ENCODE measurements at places on chromosomes 1 and 21.

DNA sequence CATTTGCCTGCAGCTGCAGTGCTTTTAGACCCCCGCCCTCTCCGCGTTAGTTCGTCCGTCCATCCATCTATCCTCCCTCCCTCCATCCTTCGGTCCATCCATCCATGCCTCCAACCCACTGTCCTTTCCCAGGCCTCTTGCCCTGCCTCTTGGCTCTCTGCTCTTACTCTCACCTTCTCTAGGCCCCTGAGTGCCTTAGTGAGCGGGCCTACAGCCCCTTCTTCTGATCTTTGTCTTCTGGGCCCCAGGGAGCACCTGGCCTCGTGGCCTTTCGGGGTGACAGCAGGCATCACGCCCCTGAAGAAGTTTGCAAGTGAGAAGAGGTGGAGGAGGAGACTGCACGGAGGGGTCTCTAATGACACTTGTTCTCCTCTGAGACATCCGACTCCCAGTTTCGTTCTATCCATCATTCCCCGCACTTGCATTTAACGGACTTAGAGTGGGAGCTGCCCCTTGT, 842 bp downstream of the ATXN7L2 start:
- DNase-seq = no peak

DNA sequence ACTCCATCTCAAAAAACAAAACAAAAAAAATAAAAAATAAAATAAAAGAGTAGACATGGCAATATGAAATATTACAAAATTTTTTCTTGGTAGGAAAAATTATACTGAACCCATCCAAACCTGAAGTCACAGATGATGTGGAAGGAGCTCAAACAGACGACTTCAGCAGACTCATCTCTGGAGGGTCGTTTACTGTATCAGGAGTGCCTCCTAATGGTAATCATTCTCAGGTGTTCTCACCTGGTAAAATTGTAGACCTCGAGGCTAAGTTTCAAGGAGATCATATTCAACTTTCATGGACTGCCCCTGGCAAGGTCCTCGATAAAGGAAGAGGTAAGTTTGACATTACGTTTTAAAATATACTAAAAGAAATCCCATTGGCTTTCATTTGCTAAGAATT, 54.3 kb upstream of the SH3GLB1 start:
- DNase-seq = no peak

DNA sequence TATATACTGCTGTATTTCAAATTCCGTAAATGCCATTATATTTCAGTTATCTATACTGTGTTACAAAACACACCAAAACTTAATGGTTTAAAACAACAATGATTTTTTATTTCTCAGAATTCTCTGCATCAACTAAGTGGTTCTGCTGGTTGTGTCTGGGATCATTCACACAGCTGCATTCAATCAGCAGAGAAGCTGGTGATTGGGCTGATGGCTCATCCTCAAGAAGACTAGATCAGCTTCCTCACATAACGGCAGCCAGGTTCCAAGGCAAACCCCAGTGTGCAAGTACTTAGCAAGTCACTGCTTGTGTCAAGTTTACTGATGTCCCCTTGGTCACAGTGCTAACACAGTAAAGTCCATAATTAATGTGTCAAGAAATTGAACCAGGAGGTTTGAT, 86.3 kb upstream of the VANGL1 start:
- no peak for DNase-seq

DNA sequence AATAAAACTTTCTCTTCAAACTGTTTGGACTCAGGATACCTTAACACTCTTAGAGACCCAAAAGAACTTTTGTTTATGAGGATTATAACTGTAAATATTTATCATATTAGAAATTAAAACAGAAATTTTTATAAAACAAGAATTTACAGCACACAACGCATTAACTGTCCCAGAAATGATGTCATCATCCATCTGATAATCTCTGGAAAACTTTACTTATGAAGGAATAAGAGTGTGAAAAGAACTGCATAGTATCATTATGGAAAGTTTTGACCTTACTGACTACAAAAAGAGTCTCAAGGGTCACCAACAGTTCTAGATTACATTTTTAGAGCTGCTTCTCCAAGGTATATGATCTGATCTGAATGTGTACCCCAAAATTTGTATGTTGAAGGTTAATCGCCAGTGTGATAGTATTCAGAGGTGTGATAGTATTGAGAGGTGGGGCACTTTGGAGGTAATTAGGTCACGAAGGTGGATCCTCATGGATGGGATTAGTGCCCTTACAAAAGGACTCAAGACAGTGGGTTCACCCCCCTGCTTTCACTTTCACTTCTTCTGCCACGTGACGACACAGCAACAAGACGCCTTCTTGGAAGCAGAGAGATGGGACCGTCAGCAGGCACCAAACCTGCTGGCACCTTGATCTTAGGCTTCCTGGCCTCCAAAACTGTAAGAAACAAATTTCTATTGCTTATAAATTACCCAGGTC, 95.7 kb upstream of the NR5A2 start:
- peak; percentile 67 for DNase-seq

DNA sequence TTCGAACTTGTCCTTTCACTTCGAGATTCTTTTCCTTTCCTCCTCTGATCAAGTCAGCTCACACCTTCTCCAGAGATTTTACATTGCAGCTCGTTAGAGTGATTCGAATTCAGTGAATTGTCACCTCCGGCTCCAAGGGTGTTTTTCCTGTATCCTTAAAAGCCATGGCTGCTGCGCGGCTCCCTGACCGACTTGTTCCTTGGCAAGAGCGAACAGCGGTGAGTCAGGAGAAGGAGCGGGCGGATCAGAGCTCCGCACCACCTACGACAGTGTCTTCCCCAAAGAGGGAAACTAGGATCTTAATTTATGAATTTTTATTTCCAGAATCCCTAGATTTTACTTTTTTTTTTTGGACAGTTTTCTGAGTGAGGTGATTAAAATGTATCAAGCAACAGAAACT, 204.4 kb upstream of the ADGRL2 start:
- no peak for DNase-seq
